ENCODE measurements at places on chromosomes 16 and 17.

GRCh38 chr17:65811043-65811442, 249.6 kb upstream of the AXIN2 start:
- no peak for DNase-seq

- peak; percentile 43 for DNase-seq
These were observed 2.1 kb downstream of the GSE1 start for GRCh38 chr16:85615014-85615851.

DNA sequence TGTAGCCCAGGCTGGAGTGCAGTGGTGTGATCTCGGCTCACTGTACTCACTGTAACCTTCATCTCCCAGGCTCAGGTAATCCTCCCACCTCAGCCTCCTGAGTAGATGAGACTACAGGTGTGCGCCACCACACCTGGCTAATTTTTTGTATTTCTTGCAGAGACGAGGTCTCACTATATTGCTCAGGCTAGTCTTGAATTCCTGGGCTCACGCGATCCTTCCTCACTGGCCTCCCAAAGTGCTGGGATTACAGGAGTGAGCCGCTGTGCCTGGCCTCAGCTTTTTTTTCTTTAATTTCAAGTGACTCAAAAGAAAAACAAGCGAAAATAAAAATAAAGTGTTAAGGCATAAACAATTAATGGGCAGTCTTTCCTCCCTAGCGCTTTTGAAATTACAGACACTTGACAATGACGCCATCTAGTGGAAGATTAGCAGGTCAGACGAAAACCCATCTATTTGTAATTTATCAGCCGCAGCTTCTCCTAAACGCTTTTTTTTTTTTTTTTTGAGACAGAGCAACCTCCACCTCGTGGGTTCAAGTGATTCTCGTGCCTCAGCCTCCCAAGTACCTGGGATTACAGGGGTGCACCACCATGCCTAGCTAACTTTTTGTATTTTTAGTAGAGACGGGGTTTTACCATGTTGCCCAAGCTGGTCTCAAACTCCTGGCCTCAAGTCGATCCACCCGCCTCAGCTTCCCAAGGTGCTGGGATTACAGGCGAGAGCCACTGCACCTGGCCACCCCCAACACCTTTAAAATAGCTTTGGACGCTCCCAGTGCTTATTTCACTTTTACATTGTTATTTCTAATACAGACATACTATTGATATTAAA, 28.1 kb upstream of the PECAM1 start:
- DNase-seq = no peak

DNA sequence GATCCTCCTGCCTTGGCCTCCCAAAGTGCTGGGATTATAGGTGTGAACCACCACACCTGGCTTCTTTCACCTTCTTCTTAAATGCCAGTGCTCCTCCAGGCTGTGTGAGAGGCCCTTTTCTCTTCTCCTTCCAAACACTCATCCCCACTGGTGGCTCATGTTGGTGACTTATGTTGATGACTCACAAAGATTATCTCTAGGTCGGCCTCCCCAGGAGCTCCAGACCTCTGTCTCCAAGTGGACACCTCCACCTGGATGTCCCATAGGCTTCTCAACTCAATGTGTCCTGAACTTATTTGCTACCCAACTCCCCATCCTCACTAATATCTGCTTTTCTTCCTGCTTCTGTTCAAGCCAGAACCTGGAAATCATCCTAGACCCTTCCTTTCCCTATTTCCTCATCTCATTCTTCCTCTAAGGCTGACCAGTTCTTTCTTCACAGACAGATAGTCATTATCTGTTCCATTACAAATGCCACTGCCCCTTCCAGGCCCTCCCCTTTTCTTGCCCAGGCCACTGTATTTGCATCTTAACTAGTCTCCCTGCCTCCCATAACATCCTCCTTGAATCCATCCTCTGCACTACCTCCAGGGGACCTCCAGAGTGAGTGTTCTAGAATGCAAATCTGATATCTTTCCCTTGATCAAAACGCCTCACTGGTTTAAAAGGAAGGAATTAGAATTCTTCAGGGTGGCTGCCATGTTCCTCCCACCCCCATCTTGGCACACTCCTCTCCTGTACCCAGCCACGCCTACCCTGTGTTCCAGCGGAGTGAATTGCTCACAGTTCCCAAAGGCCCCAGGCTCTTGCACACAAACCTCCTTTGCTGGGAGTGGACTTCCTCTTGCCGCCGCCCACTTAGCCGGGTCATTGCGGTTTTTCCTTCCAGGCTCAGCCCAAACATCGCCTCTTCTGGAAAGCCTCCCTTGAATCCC, 34.8 kb upstream of the FBXO47 start:
- DNase-seq = no peak

- DNase-seq = no peak
These were observed 32.6 kb downstream of the SCPEP1 start for GRCh38 chr17:57010487-57010886.

DNA sequence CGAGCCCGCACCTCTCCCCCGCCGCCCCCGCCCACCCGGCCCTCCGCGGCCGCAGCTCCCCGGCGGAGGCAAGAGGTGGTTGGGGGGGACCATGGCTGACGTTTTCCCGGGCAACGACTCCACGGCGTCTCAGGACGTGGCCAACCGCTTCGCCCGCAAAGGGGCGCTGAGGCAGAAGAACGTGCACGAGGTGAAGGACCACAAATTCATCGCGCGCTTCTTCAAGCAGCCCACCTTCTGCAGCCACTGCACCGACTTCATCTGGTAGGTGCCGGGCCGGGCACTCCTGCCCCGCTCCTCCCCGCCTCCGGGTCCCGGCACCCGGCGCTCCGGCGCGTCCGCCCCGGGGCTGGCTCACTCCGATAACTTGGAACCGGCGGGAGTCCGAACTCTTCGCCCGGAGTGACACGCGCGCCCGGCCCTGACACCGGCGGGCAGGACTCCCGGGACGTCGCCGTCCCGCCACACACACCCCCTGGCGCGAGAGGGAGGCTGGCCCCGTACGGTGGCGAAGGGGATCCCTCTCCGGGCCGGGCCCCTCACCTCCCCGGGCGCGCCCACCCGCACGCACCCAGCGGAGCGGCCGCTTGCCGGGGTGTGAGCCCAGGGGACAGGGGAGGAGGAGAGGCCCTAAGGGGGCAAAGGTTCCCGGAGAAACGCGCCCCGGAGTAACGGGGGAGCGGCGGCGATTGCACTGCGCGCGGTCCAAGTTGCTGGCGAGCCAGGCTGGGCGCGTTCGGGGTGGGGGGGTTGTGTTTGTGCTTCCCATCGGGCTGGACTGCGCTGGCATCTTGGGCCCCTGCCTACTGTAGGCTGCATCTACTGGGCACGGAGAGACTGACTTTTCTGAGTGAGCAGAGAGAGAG, 581 bp downstream of the PRKCA start:
- peak; percentile 32 for DNase-seq

Measured in stimulated activated CD4-positive, alpha-beta T cell treated with anti-CD3 and anti-CD28 coated beads, Interleukin-1b, Interleukin-23, amount 100 ng/mL, for 4 hours (primary cell).